ENCODE measurements at places on chromosomes 3 and 15.
A peak's percentile ranks its signal among the peaks of the same experiment; 100 is the strongest.

DNA sequence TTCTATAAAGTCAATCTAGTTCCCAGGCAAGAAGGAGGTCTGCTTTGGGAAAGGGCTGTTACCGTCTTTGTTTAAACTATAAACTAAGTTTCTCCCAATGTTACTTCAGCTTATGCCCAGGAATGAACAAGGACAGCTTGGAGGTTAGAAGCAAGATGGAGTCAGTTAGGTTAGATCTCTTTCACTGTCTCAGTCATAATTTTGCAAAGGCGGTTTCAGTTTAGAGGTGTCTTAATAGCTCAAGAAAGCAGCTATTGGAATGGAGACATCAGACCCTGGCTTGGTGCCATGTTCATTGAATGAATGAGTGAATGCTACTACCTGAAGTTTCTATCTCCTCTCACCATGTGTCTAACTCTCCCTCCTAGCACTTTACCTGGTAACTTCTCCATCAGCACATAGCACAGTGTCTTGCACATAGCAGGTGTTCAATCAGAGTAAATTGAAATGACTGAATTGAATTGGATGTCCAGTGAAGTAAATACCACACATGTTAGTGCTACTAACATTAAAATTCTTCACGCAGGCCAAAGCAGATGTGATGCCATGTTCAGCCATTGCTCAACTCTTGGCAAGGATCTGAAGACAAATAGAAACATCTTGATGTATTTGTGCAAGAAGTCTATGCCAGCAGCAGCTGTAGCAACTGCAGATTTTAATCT lies 28.2 kb downstream of the CLEC3B start:
- no peak for DNase-seq

DNA sequence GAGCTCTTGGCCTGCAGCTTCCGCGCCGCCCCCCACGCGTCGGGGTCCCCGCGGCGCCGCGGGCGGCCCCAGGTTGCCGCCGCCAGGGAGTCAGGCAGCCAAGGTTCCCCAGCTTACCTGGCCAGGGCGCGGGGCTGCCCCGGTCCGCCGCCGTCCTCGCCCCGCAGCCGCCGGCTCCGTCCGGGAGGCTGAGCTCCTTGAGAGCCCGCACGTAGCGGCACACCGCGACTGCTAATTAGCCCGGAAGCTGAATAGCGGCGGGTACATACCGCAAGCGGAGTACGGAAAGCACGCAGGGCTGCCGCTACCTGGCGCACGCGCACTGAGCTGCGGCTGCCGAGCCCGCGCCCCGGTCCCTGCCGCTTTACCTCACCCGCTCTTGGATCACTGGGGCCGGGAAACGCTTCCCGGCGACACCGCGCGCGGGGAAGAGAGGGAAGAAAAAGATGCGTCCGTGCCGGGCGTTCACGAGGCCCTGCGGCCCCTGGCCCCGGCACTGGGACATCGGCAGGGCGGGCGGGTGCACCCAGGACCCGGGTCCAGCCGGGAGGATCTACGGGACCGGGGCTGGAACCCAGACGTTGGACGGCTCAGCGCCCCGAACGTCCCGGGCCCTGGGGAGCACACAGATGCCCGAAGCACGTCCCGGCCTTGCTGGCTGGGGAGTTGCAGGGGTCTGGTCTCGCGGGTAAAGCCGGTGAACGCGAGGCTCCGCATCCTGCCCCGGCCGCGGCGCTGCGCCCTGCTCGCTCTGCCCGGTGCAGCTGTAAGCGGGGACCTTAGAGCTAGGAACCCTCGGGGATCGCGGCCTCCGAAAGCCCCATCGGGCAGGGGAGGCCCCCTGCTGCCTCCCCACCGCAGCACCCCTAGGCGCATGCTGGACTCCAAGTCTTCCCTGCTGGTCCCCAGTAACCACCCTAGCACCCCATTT lies at the start of gene GOLGA8B:
GOLGA8B (minus strand) TSS at position 253 of the 931 bp plus-strand sequence. CDS start 47,739 bp downstream, outside the sequence.
- peak; percentile 23 for DNase-seq

- no peak for DNase-seq
Observed at GRCh38 chr3:78098367-78098766, 1058.5 kb downstream of the ROBO2 start.

DNA sequence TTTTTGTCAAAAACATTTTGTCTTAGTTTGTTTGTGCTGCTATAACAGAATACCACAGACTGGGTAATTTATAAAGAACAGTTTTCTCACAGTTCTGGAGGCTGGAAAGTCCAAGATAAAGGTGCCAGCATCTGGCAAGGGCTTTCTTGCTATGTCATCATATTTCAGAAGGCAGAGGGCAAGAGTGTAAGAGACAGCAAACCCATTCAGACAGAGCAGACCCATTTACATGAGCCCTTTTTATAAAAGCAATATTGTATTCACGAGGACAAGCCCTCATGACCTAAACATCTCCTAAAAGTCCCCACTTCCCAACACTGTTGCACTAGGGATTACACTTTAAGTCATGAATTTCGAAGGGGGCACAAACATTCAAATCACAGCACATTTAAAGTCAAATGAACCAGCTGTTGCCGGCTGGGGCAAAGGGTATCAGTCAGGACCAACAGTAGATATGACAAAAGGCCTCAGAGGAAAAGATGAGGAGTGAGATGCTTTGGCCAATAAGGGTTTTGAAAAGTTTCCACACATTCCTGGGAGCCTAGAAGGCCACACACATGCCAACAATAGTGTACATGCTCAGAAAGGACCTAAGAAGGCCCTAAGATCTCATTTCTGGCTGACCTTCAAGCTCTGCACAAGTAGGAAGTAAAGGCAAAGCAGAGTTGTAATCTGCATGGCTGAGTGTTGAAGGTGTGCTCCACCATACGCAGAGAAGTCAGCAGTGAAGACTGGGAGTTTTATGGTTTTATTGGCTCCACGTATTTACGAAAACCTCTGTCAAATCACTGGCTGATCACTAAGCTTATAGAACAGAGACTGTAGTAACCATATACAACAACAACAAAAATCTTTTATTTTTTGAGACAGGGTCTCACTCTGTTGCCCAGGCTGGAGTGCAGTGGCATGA lies 37.9 kb downstream of the UQCC5 start:
- DNase-seq = no peak
